ENCODE measurements at places on chromosomes 11 and 22.

GRCh38 chr22:38607680-38608079, 37.7 kb upstream of the DMC1 start:
- no peak for DNase-seq

DNA sequence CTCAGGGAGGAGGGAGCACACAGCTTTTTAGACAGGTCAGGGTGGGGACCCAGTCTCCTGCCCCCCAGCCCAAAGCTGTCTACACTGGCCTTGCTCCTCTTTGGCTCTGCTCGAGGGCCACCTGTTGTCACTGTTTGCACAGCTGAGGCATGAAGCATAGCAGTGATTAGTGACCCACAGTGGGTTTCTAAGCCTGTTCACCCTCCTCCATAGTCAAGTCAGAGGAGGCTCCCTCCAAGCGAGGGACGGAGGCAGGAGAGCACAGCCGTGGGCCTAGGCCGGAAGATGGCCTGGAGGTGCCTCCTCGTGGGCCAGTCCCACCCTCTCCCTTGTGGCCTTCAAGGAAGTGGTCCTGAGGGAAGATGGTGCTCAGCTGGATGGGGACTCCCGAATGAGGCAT, 241.1 kb downstream of the GRIK4 start:
- DNase-seq = no peak

DNA sequence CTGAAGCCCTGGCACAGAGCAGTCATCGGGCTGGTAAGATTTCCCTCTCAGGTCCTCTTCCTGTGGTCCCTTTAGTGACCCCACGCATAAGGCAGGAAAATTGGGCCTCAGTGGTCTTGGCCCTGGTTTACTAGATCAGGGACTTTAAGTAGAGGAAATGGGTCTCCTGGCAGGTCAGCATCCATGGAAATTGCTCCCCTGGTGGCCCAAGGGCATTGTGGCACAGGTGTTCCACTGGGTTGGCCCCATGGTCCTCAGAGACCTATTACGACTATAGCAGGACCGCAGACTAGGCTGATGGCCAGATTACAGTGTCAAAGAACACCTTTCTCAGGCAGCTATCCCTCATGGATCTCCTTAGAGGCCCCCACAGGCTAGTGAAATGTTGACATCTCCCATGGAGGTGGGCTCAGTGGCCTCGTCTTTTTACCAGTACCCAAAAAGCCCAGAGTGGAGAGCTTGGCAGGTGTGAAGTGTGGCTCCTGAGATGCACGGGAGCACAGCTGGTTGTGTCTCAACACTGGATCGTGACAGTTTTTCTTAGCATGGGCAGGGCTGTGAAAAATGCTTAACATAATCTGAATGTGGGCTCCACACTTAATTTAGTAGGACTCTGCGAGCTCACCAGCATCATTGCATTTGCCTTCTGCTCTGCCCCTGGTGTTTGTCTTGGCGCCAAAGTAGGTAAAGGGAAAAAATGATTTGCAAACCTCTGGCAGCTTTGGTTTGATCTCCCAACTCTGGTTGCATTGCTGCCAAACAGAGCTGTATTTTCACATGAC, 74.2 kb downstream of the ZBTB16 start:
- DNase-seq = no peak

DNA sequence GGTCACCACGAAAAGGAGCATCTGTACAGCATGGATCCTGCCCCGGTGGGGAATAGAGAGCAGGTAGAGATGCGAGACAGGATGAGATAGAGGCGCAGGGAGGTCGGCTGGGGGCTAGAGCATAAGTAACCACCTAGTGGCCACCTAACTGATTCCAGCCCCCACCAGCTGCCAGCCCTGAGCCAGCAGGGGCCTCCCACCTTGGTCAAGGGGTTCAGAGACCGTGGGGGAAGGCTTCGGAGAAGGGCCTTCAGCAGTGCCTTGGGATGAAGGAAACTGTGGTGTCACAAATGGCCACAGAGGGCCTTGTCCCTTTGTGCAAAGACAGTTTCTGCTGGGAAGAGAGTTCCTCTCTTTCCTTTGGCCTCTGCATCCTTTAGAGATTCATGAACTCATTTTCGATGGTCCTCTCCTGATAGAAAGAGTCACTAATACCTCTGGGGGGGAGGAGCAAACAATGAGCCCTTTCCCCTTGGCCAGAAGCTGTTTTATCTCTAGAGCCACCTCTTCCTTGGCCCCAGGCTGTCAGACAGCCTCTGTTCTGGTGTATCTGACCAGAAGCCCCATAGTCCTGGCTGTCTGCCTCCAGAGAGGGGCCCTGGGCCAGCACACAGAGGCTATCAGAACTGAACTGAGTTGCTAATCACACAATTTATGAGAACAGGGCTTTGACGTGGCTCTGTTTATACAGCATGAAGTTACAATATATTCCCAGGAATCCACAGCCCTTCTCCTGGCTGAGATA, 146.0 kb downstream of the PARVA start:
- no peak for DNase-seq

DNA sequence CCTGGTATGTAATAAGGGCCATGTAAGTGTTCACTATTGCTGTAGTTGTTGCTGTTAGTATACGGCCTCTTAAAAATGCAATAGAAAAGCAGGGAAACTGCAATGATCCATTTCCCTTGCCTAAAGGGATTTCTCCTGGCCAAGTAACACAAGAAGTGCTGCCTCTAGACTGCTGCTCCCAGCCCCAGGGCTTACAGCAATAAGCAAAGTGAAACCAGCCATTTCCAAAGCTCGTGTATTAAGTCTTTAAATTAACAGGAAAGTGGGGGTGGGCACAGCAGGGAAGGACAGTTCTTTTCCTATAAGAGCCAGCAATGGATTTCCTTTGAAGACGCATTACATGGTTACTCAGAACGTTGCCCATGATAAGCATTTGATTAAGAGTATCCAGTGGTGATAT, 36.9 kb upstream of the WT1 start:
- no peak for DNase-seq

GRCh38 chr11:1564535-1565172, 7.4 kb downstream of the DUSP8 start:
- peak; percentile 36 for DNase-seq

DNA sequence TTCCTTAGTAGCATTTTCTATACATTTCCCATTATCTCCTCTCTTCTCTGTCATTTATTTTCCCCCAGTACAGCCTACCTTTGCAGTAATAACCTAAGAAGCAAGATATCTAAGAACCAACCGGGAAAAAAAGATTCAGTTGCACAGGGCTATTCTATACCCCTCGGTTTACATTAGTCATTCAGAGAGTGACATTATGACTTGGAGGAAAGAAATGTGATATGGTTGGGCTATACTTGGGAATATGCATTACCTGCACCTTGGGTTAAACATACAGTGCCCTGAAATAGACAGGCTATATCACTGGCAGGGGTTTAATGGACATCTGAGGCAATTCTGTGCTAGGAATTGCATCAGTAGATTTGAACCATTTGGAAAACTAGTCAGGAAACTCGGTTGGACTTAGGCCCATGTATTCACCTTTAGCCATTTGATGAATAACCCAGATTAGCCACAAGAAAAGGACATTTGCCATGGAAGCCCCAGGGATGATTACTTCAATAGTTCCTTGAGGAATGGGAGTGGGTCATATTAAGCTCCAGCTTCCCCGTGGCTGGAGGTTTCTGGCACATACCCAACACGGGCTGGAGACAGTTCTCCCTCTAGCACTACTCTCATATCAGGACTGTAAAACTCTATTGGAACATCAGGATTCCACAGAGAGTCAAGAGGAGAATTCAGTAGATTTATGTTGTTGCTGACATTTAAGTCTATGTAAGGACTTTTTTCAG, 973.2 kb downstream of the NTM start:
- DNase-seq = no peak

- DNase-seq = no peak
Observed at GRCh38 chr11:129557421-129557820, 181.8 kb downstream of the BARX2 start.

DNA sequence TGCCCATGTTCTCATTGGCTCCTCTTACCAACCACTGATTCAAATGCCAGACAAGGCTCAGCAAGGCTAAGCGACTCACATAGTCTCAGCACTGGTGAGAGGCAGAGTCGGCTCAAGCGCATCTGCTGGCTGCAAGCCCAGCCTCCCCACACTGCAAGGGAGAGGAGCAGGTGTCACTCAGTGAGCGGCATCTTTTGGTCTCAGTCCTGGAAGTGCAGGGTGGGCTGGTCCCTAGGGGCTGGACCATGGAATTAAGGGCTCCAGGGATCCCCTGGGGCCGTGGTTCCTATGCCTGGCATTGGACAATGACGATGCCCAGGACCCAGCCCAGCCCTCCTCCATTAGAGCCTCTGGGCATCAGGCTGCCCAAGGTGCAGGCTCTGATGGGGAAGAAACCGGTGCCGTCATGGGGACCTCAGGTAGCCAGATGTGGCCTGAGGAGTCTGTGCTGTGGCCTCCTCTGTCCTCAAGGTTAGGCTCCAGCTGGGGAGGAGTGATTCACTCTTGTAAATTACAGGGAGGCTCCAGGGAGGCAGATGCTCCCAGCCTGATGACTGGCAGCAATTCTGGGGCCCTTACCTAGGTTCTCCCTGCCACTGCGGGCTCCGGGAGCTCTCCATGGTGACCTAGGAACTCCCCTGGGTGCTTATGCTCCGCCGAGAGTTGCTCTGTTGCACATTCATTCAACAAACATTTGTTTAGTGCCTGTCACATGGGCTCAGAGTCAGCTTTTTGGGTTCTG, 28.0 kb downstream of the FADS2 start:
- DNase-seq = no peak

GRCh38 chr11:3786781-3787428, 10.4 kb downstream of the NUP98 start:
- no peak for DNase-seq

DNA sequence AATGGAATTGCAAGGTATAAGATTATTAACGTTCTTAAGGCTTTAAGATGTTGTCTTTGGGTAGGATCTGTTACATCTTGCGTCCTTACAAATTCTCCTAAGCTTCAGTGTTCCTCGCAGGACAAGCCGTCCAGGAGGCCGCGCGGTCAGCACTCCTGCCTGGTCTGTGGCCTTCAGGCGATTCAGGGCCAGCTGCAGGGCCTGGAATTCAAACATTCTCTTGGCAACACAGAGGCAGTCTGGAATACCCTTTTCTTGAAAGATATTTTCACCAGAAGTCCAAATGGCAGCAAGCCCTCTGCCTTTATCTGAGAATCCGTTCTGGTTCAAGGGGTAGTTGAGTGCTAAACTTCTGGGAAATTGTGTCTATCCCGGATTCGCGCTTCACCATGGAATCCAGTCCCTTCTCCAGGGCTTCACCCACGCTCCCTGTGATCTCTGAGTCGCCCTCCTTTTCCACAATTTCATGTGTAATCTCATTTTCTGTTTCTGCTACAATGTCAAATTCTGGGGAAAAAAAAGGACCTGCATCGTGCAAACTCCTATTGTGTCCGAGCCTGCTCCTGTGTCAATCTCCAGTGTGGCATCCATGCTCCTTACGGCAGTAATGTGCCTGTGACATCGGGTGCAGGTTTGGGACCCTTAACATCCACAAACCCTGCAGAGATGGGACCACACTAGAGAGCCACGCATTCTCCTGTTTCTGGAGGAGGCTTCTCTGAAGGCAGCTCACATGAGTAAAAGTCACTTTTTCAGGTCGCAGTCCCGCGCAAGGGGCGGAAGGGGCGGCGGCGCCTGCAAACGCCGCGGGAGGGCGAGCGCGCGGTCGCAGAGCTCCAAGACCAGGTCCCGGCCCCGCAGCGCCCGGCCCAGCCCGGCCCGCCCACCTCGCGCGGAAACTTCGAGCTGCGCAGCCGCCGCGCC, 25.4 kb upstream of the SORL1 start:
- peak; percentile 69 for DNase-seq

Data from stimulated activated CD8-positive, alpha-beta memory T cell treated with anti-CD3 and anti-CD28 coated beads, Interleukin-4, amount 100 ng/mL, for 48 hours (primary cell).